ENCODE measurements at places on chromosomes 13 and 19.

GRCh38 chr13:97076898-97077297 is 82.6 kb upstream of the OXGR1 start:
- DNase-seq: no peak

GRCh38 chr13:27830010-27830409 is 37.7 kb downstream of the GSX1 start:
- peak; percentile 50 for DNase-seq

DNA sequence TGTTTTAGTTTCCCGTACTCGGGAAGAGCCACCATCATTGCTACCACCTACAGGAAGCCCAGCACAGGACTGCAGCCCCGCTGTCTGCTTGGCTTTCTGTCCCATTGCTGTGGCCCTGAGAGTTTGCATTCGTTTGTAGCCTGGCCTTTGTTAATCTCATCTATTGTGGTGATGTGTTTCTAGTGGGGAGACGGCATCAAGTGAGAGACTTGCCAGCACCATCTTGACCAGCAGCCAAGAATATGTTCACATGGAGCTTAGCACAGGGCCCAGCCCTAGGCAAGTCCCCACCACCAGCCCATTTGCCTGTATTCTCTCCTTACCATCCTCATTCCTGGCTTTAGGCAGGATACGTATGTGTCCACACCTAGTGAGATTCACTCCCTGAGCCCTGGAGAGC is 17.3 kb upstream of the OVOL3 start:
- no peak for DNase-seq

GRCh38 chr19:56091751-56092546 is 29.1 kb downstream of the ZNF787 start:
- no peak for DNase-seq

DNA sequence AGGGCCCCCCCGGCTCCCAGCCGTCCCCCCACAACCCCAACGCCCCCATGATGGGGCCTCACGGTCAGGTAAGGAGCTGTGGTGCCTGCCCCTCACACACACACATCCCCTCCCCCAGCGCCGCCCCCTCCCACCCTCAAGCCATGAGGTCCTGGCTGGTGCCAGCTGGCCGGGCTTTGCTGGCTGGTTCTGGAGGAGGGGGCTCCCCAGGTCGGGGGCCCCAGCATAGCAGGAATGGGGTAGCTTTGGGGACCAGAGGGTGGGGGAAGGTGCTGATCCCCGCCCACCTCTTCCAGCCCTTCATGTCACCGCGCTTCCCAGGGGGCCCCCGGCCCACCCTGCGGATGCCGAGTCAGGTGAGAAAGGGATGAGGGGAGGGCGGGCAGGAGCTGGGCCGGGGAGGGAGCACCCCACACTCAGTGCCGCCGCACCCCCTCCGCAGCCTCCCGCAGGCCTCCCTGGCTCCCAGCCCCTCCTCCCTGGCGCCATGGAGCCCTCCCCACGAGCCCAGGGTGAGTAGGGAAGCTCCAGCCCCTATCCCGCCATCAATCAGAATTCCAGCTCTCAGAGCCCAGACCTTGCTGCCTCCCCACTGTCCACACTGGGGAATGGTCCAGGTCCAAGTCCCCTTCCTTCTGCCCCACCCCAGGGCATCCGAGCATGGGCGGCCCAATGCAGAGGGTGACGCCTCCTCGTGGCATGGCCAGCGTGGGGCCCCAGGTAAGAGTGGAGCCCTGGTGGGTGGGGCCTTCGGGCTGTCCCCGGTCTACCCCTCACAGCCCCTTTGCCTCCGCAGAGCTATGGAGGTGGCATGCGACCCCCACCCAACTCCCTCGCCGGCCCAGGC is 6.4 kb downstream of the ISYNA1 start:
- DNase-seq: no peak

DNA sequence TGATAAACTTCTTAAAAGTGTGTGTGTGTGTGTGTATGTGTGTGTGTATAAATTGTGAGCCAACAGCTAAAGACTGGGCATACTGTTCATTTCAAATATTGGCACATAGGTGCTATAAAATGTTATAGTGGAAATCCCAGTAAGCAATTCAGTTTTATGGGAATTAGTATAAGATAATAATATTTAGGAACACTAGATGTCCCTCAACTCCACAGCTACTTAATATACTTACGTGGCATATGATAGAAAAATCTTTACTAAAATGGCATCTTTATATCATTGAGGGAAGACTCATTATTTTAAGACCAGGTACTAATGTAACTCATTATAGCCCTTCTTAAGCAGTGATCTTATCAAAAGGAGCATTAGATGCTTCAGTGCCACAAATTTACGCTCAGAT is 266.2 kb downstream of the MAB21L1 start:
- no peak for DNase-seq

- peak; percentile 81 for DNase-seq
Observed at GRCh38 chr13:98672947-98673613, 79.4 kb downstream of the SLC15A1 start.

DNA sequence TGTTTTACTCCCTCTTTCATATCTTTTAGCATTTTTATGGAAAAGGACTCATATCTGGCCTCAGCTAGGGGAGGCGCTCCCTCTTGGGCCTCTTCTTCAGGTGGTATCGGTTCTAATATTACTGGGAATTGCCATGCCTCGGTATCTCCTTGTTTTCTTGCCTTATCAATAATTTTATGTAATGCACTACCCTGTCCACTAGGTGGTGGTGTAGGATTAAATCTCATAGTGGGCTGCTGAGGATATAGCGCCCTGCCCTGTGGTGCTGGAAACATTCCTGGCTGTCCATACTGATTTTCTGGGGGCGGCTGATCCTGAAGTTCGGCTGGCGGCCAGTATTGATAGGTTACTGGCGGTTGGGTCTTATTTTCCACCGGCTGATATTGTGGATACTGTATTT is 35.8 kb downstream of the ZNF420 start:
- DNase-seq: no peak

DNA sequence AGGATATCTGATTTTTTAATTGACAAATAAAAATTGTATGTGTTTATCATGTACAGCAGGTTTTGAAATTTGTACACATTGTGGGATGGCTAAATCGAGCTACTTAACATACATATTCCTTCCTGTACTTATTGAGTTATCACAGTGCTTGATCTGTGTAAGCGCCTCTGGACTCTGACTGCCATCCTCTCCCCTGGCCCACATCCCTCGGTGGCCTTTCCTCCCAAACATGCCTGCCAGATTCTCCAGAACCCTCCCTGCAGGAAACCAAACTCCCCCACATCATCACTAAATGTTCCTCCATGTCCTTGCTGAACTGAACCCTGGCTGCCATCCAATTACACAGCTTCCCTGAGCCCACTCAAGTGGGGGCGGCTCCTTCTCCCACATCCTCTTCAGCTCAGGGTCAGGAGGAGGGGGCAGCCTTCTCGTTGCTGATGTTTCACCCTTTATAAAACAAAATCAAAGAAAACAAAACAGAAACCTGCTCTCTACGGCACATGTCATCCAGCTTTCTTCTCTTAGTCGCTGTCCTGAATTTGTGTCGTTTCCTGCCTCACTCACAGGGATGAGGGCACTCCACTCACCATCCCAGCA is 97.1 kb upstream of the SPATA13 start:
- DNase-seq: no peak

- no peak for DNase-seq
Observed at GRCh38 chr19:3631053-3631861, 4.7 kb upstream of the CACTIN start.

GRCh38 chr19:48477698-48478338 is 8.6 kb downstream of the CYTH2 start:
- no peak for DNase-seq

DNA sequence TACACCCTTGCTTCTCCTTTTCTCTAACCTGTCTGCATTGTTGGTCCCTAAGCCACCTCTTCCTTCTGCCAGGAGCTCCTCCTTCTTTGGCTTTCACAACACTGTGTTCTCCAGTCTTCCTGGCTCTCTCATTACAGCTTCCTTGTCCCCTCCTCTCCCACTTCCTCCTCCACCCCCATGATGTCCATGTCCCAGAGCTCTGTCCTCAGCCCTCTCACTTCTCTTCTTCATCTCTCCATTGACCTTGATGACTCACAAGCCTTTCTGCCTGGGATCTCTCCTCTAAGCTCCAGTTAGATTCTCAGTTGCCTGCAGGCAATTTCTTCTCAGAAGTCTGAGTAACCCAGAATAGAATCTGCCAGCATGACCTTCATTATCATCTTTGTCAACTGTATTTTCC is 100.3 kb upstream of the WASF3 start:
- peak; percentile 22 for DNase-seq

- DNase-seq: peak; percentile 37
Observed at GRCh38 chr19:14433554-14434501, 722 bp downstream of the PKN1 start.

DNA sequence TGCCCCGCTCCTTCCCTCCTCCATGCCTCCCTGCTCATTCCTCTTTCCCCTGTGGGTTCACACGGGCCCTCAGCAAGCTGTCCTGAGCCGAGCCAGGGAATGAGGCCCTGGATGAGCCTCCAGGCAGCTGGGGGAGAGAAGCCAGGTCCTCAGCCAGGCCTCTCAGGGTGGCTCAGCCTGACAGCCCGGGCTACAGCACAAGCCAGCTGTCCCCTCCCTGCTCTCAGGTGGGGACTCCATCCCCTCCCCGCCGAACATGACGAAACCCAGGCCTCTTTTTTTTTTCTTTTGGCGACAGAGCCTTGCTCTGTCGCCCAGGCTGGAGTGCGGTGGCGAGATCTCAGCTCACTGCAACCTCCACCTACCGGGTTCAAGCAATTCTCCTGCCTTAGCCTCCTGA is 40.0 kb upstream of the MATK start:
- DNase-seq: no peak

- DNase-seq: no peak
Observed at GRCh38 chr19:33610588-33610987, 11.2 kb upstream of the CHST8 start.

- no peak for DNase-seq
Observed at GRCh38 chr19:57829316-57829715, 783 bp upstream of the ZNF587B start.

DNA sequence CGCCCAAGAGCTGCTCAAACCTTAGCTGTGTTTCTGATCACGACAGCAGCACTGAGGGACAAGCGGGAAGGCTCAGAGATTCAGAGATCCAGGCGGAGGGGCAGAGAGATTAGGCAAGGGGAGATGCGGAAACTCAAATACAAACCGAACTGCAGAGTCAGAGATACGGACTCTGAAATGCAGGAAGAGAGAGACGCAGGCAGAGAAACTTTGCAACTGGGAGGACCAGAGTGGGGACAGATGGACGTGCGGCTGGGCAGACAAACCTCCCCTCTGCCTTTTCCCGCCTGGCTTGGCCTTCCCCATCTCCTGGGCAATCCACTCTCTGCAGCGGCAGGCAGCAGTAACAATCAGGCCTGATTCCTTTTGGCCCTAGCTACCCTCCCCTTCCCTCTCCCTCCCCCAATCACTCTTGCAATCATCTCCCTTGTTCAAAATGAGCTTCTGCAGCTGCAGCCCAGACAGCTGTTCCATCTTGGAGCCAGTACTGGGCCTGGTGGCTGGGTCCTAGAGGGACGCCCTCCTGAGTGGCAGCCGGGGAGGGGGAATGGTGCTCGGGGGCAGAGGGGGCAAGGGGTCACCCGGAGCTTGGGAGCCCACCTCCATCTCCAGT is 29.7 kb downstream of the OLFM2 start:
- DNase-seq: no peak

DNA sequence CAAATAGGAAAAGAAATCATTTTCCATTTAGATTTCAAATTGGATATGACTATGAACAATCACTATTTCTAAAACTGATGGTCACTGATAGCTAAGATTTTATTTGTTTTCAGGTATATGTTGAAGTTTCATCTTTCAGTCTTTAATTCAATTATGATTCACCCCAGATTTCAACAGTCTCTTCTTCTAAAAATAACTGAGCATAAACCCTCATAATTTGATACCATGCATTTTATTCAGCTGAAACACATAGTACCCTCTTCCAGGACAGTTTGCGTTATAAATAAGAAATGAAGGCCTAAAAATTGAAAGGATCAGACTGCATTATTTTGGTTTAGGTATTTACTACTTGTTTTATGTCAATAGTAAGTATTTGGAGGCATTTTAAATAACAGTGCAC is 428.5 kb upstream of the NBEA start:
- no peak for DNase-seq

GRCh38 chr19:33828266-33829075 is 31.8 kb downstream of the KCTD15 start:
- no peak for DNase-seq

DNA sequence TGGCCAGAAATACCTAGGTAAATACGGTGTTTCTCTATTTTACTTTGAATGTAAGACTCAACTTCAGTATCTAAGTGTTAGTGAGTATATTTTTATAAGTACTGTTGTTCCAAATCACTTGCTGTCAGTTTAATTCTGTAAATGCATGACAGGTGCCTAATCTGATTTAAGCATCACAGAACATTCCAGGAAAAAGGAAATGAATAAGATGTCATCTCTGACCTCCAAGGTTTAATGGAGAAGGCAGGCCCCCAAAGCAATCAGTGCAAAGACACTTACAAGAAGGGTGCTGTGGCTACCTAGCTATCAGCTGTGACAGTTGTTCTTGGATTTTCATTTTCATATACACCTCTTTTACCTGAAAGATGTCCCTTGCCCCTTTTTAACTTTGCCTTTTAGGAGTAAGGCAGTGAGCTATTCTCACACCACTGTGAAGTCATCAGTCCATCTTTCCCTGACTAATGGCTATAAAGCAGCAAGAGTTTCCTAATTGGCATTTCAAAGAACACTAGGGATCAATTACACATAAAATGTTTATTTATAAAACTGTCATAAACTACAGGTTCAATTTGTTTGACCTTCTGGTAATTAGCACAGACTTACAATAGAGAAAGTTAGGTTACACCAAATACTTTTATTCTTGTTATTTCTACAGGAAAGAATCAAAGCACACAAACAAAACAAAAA is 427.6 kb downstream of the SPRY2 start:
- peak; percentile 12 for DNase-seq

DNA sequence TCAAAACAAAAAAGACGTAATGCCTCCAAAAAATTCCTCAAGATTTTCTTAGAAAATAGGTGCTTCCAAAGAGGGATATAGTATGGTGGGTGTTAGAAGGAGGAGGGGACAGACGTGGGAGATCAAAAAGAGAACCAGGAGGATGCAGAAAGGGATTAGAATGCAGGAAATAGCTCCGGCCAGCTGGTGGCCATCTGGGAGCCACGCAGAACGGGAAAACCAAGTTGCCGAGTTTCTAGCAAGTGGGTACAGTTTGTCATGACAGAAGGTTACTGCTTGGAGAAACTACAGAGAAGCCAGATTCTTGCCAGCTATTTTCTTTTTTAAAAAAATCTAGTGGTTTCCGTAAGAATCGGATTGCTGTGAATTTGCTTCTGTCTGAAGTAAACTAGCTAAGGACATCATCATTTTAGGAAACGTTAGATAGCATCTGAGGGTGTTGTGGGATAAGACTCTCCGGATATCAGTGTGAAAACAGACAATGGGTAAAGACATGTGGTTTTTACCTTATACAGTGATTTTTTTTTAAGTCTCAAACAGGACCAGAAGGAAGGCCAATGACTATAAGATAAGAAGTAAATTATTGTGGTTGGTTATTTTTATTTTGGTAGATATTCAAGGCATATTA is 104.9 kb downstream of the HSPH1 start:
- DNase-seq: no peak

GRCh38 chr13:24982333-24982999 is 113.5 kb upstream of the PABPC3 start:
- DNase-seq: peak; percentile 24

- DNase-seq: peak; percentile 26
Observed at GRCh38 chr19:45558399-45558878, 26.2 kb downstream of the OPA3 start.

Measured in kidney tubule cell (primary cell).